ENCODE measurements at places on chromosomes 12 and 14. TPM values are rescaled to one million over a fixed set of nuclear protein-coding genes. Genes with fewer than 3 reads are reported as not detected.

IGFBP6 gene
- 55.3 TPM for total RNA-seq

TAMALIN gene
- 53.3 TPM for total RNA-seq

ANO4 gene
- total RNA-seq: 0.05 TPM

SMIM41 gene
- total RNA-seq: not detected

KRT74 gene
- total RNA-seq: not detected

RFLNA gene
- 0.41 TPM for total RNA-seq

VRTN gene
- total RNA-seq: not detected

SDR9C7 gene
- total RNA-seq: not detected

DNA sequence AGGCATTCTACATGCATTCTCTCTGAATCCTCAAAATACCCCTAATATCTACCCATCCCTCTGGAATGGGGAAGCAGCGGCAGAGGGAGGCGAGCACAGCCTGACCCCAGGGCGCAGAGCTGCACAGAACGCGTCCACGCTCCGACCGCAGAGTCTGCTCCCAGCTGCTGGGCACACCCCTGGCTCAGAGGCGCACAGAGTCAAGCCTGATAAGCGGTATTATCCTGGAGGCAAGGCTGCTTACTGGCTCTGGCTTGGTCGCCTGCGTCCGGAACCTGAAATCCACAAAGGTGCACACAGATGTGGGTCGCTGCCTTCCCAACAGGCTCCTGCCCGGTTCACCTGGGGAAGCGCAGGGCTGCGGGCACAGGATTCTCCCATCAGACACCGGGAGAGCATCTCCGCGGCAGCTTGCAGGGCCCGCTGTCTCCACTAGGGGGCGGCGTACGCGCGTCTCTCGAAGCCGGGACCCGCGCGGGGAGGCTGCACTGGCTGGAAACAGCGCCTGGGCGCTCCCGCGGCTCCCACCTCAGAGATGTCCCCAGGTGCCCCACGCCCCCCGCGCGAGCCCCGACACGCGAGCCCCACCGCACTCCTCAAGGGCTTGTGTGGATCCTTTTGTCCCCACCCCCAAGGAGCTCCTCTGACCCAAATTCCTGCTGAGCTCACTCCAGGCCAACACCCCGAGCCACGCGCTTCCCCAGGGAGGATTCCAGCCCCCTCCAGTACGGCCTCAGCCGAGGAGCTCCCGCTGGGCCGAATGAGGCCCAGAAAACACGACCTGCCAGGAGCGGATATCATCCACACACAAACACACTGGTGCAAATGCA is 120.1 kb upstream of the FZD10 start:
- DNase-seq: no peak

DNA sequence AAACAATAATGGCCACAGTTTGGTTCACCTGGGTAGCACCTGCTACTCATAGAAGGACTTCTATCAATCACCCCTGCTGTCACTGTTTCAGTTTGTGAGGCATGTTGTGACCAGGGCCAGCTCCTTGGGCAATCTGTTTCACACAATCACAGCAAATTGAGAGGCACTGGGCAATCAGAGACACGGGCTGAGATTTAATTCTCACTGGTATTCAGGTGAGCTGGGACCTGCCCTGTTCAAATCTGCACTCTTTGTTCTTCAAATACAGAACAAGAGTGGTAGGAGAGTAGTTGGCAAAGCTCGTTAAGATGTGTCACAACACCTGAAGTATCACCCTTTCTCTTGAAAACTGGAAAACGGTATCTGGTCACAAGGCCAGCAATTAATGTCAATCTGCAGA is 57.8 kb upstream of the NAP1L1 start:
- no peak for DNase-seq

- no peak for DNase-seq
These were observed 452.4 kb downstream of the MED13L start for GRCh38 chr12:115824936-115825602.

GRCh38 chr12:2185751-2186341 is 133.1 kb downstream of the CACNA1C start:
- DNase-seq: no peak

- no peak for DNase-seq
These were observed 34.7 kb downstream of the COX8C start for GRCh38 chr14:93381644-93382043.

- no peak for DNase-seq
These were observed 187.0 kb downstream of the ADGRD1 start for GRCh38 chr12:131140697-131141096.

DNA sequence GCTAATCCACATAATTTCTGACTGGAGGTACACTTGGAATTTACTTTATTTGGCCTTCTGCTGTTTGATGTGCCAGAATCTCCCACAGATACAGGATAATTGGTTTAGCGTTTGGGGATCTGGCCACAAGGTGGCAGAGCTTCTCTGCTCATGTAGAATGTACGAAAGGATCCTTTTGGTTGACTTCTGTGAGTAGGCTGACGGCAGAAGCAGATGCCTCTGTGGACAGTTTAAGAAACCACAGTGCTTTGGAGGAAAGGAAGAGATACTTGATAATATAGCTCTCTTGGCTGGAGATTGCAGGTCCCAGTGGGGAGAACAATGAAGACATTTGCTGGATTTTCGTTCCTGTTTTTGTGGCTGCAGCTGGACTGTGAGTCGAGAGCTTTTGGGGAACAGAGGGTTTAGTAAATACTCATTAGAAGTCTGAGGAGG is 75.3 kb upstream of the OR4E1 start:
- DNase-seq: peak; percentile 12

GRCh38 chr12:49797449-49797776 is 30.8 kb downstream of the NCKAP5L start:
- DNase-seq: no peak

DNA sequence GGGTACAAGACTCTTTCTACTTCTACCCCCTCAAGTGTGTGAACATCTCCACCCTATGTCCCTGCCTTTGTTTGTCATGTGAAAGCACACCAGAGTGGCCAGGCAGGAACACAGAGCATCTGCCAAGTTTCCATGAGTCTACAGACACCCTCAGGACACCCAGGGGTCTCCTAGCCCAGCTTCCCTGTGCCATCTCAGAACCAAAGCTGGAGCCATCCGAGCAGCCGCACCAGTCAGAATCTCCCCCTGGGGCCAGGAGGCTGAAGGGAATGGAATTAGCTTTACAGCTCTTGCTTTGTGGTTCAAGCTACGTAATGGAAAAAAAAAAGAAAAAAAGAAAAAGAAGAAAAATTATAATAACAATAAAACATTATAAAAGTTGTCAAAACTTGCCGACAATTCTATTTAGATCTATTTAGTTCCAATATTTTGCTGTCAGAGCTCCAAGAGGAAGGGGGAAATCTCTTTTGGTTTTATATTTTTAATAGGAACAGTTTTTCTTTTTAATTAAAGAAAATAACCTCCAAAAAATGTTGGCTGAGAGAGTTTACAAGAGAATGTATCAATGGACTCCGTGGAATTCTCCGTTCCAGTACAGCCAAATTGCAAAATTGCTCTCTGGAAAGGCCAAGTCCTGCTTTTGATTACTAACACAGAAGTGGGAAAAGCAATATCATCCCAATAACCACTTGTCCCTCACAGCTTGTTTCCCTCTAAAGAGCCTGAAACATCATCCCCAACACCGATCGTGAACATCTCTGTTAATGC is 37.1 kb downstream of the TBX5 start:
- no peak for DNase-seq

GRCh38 chr14:66503532-66503931 is 4.4 kb upstream of the GPHN start:
- no peak for DNase-seq

DNA sequence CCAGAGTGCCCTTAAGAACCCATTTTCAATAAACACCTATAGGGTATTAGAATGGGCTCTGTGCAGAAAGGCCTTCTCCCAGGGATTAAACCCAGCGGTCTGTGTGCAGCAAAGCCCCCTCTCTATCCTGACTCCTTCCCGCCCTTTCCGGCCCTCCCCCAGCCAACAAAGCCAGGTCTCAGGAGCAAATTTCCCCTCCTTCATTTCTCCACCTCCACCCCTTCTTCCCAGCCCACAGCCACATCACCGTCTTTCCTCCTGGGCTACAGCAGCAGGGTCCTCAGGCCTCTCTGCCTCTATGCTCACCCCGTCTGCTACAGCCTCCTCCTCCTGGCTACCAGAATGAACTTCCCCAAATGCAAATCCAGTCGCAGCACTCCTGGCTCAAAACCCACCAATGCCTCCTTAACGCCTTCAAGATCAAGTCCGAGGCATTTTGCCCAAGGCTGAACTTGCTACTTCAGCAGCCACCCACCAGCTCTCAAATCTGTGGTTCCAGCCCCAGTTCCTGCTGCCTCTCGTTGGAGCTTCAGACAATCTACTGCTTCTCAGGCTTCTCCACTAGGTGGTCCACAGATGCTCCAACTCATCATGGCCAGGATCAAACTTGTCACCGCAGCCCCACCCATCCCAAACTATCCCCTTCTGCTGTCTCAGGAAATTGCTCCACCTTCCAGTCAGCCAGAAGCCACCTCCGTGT is 134.8 kb downstream of the BCL11B start:
- no peak for DNase-seq

DNA sequence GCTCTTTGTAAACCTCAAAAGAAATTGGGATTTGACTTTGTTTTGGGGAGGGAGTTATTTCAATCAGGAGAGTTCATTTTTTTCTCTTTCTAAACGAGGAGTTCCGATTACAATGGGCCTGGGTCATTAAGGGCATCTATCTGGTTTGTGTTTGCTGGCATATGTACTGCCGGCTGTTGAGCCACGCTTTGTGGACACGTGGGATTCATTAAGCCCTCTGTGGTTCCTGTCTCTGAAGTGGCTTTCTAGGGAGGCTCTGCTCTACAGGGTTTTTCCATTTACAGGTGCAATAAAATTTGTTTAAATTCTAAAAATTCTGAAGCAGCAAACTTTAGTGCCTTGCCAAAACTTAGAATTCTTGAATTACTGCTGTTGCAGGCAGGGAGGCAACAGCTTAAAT is 57.9 kb downstream of the GNS start:
- no peak for DNase-seq

DNA sequence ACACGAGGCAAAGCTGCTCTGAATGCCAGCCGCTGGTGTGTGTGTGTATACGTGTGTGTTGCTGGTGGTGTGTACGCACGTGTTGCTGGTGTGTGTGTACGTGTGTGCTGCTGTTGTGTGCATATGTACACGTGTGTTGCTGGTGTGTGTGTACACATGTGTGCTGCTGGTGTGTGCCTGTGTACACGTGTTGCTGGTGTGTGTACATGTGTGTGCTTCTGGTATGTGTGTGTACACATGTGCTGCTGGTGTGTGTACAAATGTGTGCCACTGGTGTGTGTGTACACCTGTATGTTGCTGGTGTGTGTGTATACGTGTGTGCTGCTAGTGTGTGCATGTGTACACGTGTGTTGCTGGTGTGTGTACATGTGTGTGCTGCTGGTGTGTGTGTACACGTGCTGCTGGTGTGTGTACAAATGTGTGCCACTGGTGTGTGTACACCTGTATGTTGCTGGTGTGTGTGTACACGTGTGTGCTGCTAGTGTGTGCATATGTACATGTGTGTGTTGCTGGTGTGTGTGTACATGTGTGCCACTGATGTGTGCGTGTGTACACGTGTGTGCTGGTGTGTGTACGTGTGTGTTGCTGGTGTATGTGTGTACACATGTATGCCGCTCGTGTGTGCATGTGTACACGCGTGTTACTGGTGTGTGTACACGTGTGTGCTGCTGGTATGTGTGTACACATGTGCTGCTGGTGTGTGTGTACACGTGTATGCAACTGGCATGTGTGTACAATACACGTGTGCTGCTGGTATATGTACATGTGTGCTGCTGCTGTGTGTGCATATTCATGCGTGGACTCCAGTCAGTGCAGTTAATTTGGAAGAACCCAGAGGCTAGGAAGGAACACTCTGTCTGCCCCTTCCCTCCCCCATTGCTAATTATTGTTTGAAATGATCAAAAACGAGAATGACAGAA is 47.2 kb downstream of the CACNA2D4 start:
- DNase-seq: no peak
